ENCODE measurements at places on chromosomes 3 and 15. TPM values are rescaled to one million over a fixed set of nuclear protein-coding genes. Genes with fewer than 3 reads are reported as not detected.
A peak's percentile ranks its signal among the peaks of the same experiment; 100 is the strongest.

DNA sequence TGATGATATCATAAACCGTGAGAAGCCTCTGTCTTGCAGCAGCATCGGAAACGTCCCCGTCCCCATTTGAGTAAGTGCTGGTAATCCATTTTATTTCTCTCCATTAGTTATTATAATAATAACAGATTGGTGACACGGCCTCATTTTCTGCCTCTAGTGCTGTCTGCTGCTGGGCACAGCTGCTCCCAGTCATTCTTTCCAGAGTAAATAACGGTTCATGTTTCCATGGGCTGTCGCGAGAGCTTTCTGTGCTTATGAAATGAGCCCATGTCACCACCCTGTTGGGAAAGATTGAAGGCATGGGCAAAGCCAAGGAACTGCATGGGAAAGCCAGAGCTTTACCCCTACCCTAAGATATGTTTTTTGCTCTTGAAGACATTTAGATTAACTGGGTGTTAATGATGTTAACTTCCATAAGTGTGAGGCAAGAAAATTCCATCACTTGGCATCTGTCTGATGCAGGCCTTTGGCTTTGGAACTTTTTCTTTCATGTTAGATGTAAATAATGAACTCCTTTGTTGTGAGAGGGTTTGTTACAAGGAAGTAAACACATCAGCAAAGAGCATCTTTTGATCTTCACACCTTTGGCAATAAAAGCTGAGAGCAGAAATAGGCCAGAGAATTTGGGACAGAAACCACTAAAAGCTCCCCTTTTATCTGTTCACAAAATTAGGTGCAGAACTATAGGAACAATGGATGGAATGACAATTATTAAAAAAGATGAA is 141.8 kb downstream of the FILIP1L start:
- no peak for DNase-seq

DNA sequence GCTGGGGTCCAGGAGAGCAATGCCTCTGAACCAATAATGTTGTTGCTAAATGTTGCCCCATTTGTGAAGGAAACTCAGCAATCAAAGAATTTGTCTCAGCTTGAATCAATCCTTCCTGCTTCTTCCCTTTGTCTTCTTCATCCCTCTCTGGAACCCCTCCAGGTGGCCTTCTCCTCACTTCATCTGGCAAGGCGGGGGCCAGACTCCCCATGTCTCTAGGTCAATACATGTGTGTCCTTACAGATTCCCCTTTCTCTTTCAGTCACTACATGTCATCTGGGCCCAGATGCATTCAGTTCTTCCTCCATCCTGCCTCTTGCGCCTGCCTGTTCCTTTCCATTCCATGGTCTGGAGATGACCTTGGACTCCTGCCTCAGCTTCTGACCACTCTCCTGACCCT is 8.0 kb upstream of the LTF start:
- DNase-seq, result no peak

DNA sequence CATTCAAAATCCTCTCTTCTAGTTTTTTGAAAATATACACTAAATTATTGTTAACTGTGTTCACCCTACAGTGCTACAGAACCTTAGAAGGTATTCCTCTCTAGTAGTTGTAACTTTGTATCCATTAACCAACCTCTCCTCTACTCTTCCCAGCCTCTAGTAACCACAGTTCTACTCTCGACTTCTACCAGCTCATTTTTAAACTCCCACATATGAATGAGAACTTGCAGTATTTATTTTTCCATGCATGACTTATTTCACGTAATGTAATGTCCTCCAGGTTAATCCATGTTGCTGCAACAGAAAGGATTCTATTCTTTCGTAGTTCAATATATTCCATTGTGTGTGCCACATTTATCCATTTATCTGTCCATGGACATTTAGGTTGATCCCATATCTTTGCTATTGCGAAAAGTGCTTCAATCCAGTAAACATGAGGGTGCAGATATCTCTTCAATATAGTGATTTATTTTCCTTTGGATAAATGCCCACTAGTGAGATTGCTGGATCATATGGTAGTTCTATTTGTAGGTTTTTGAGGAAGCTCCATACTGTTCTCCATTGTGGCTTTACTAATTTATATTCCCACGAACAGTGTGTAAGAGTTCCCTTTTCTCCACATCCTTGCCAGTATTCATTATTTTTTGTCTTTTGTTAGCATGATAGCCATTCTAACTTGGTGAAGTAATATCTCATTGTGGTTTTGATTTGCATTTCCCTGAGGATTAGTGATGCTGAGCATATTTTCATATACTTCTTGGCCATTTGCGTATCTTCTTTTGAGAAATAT is 113.7 kb upstream of the SMAD3 start:
- DNase-seq, result no peak

- no peak for DNase-seq
Observed at GRCh38 chr3:147518465-147518864, 109.3 kb downstream of the ZIC1 start.

DNA sequence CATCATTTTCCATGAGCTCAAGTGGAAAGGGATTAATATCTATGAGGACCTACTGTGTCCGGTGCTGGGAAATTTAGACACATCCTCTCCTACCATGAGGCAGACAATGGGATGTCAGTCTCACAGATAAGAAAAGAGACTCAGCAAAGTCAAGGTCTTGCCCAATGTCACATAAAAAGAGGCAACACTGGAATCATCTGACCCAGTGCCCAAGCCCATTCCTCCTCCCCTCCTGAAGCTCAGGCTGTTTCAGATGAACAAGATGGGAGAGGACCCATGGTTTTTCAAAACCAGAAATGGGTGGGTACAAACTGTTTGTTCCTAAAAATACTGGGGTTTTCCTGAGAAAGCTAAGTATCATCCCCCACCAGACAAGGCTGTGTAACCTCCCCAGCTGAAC is 22.2 kb downstream of the POC1A start:
- no peak for DNase-seq

GRCh38 chr3:54093491-54094248 is 28.7 kb upstream of the CACNA2D3 start:
- DNase-seq, result no peak

GRCh38 chr3:171831936-171832335 is 11.2 kb upstream of the TMEM212 start:
- no peak for DNase-seq

DNA sequence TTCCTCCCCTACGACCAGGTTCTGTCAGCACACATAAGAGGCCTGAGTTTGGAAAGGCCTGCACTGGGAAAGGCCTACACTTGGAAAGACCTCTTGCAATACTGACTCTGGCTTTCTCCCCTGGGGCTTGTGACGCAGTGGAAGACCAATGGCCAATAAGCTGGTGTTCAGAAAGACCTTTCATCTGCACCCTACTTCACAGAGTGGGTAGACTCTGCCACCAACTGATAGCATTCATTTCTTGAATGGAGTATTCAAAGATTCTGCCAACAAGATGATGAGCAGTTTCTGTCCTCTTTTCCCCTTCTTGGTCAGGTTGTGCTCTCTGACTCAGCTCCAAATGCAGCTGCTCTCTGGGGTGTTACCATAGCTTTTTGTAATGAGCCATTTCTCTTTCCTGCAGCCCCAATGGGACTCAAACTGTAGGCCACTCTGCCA is 48.8 kb downstream of the TIPARP start:
- DNase-seq, result no peak

DNA sequence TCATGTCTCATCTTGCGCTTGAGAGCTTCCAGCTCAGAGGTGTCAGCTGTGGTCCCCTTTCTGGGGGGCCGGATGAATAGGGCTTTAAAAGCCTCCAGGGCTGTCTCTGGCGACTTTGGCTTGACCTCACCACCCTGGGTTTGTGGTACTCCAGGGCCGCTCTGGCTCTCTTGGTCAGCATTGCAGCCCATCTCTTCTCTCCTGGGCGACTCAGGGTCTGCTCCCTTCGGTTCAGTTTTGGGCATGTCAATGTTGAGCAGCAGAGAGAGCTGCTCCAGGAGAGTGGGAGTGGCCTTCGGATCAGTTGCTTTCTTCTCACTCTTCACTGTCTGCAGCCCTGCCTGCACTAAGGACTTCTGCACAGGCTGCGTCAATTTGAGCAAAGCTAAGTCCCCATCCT is 127.9 kb downstream of the FMN1 start:
- peak; percentile 51 for DNase-seq

- no peak for DNase-seq
Observed at GRCh38 chr3:32097768-32098167, 8.7 kb upstream of the GPD1L start.

GRCh38 chr3:5349343-5349742 is 161.8 kb downstream of the EDEM1 start:
- DNase-seq, result no peak

DNA sequence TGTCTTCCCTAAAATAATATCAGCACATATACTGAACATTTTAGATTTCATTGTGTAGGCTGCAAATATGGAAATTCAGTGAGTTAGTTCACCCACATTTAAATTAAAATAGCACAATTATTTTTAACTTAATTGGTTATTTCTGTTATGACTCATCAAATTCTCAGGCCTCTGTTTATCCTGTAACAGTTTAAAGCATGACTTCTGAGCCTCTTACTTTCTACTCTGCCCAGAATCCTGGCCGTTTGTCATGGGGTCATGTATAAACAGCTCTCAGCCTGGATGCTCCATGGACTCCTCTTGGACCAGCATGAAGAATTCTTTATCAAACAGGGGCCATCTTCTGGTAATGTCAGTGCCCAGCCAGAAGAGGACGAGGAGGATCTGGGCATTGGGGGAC is 12.2 kb downstream of the TUBGCP4 start:
- DNase-seq, result no peak

- no peak for DNase-seq
Observed at GRCh38 chr3:131431754-131432153, 50.2 kb downstream of the NUDT16 start.

- DNase-seq, result no peak
Observed at GRCh38 chr3:66567077-66567476, 66.3 kb upstream of the LRIG1 start.

GRCh38 chr3:151912028-151912427 is 38.6 kb downstream of the SUCNR1 start:
- no peak for DNase-seq

DNA sequence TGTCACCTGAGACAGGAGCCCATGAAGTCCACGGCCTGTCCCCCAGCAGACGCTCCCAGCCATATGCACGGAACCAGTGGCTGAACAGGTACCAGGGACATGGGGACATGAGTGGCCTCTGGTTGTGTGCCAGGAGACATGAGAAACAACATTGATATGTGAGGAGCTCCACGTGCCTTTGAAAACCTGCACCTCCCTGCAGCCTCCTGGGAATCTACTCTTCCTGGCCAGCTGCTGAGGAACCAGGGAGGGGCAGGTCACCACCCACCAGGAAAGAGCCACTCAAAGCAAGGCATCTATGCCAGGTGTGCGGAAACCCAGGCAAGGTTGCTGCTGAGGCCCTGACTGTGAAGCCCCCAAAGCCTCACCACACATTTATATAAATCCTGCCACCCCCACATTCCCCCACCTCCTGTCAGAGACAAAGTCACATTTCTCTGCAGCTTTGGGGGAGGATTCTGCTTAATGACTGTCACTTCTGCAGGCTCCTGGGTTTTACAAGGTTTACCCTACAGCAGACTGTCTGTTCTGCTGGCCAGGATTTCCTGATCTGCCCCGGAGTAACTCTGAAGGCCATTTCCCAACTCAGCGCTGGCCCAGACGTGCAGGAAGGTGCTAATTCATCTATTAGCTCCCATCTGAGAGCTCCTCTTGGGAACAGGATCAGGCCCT is 110.8 kb downstream of the ADCY5 start:
- peak; percentile 34 for DNase-seq

DNA sequence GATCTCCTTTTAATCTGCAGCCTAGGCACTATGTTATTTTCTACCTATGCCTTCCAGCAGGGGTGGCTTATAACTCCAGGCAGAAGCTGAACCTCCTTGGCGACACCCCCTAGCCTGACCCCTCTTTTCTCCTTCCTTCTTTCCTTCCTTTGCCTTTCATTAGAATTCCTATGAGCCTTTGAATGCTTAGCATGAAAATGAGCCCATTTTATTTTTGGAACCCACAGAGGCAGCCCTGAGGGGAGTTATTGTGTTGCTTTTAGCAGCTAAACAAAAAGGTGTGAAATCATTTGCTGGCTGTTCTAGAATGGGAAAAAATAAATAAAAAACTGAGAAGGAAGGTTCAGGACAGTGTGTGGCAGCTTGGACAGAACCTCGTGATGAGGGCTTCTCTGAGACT is 164.6 kb upstream of the ICE2 start:
- no peak for DNase-seq

GRCh38 chr3:45362758-45363157 is 25.6 kb upstream of the LARS2 start:
- no peak for DNase-seq

GRCh38 chr3:196697270-196697669 is 14.8 kb downstream of the CEP19 start:
- no peak for DNase-seq

- DNase-seq, result no peak
Observed at GRCh38 chr3:61933798-61934504, 372.6 kb downstream of the PTPRG start.

DNA sequence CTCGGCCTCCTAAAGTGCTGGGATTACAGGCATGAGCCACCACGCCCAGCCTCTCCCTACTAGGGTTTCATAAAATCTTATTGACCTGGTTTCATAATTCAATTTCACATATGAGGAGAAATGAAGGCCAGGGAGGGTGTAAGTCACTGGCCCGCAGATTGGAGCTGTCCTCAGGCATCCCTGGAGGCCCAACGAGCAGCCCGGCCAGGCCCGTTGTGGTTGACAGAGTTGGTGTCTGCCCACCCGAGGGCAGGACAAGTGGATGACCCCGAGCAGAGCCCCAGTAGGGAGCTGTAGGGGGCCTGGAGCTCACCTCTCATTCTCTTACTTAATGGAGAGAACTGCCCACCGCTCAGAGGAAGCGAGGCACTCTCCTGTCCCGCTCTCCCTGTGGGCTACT is 78.9 kb downstream of the CPN2 start:
- no peak for DNase-seq

DNA sequence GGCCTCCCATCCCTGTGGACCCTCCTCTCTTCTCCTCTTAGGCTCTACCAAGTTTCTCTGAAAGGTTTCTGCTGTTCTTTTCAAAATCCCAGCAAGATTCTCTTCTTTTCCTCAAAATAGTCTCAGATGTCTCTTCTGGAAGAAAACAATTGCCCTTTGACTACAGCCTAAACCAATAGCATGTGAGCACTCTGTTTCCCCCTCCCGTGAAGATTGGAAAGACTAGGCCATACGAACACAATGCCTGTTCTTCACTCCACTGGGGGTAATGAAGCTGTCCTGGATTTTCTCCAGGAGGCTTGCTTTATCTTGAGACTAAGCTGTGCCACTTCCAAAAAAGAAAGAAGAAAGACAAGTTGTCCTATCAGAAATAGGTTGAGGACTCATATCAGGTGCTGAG is 178.7 kb upstream of the MCTP2 start:
- DNase-seq, result no peak

- no peak for DNase-seq
Observed at GRCh38 chr3:67521053-67521646, 133.3 kb downstream of the SUCLG2 start.

OR5H6 gene
- not detected for total RNA-seq

EPHA3 gene
- total RNA-seq, result not detected

ZMYND10 gene
- total RNA-seq, result 0.48 TPM

NR1I2 gene
- total RNA-seq, result 0.08 TPM

MORC1 gene
- not detected for total RNA-seq

HIGD2B gene
- 1.0 TPM for total RNA-seq

KNG1 gene
- total RNA-seq, result not detected

SLC51B gene
- 0.64 TPM for total RNA-seq

SERINC4 gene
- total RNA-seq, result not detected

PFKFB4 gene
- 2.0 TPM for total RNA-seq

FBLN2 gene
- 0.55 TPM for total RNA-seq

MAN2A2 gene
- total RNA-seq, result 32.7 TPM

FEZF2 gene
- not detected for total RNA-seq

PP2D1 gene
- not detected for total RNA-seq

SPTBN5 gene
- total RNA-seq, result 1.6 TPM

PLSCR4 gene
- 0.97 TPM for total RNA-seq

PLA2G4D gene
- total RNA-seq, result 0.03 TPM

PLXND1 gene
- total RNA-seq, result 23.8 TPM

ERICH6 gene
- not detected for total RNA-seq

SPINK8 gene
- total RNA-seq, result not detected

GOLGA6L10 gene
- not detected for total RNA-seq

Measured in HT-29 (cell line).